Activated CD4-positive, CD25-positive, alpha-beta regulatory T cell treated with anti-CD3 and anti-CD28 coated beads, Interleukin-2, amount 50 U/mL, for 24 hours (primary cell): ENCODE measurements at places on chromosomes 3 and 15.
A peak's percentile ranks its signal among the peaks of the same experiment; 100 is the strongest.

DNA sequence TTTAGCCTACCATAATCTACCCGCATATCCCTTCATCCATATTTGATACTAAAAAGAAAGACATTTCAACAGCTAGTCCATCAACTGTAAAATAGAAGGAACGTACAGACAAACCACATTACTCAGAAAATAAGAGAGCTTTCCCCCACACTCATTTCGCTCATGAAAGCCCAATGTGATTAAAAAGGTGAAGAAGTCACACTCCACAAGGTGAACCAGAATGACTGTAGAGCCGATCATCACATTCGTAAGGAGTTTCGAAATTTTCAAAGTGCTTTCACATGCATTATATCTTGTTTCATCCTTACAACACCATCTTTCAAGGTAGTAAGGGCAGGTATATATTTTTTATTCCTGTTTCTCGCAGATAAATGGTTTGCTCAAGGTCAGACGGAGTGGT, 225.3 kb downstream of the FOXP1 start:
- ATAC-seq: peak; percentile 48

DNA sequence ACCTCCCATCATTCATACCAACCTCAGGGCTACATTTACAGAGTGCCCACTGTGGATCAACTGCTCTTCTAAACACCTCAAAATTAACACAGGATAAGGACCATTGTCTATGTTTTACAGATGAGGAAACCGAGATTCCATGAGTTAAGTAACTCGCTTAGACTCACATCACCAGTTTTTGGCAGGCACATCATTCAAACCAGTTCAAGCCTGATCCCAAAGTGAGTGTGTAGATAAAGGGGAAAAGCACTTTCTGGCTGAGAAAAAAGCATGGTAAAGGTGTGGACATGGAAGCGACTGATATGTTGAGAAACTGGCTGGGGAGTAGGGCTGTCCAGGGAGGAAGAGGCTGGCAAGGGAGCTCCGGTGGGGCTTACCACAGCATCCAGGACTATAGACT, 193.7 kb upstream of the RORA start:
- ATAC-seq: no peak

GRCh38 chr3:168073842-168074605, 21.7 kb downstream of the GOLIM4 start:
- no peak for ATAC-seq

DNA sequence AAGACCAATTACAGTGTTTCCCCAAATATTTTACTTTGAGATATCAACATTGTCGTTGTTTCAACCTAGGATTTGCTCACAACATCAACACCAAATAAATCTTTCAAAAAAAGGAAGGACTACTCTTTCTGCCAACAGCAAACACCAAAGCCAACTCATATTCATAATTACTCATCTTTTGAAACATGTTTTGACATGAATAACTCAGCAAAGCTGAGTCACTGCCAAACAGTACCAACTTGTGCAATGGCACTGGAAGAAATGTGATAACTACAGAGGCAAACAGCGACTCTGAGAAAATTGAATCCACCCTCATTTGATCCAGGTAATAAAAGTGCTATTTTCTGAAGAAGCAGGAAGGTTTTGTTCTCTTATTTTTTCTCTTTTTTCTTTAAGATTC, 67.2 kb downstream of the PEX5L start:
- ATAC-seq: no peak

DNA sequence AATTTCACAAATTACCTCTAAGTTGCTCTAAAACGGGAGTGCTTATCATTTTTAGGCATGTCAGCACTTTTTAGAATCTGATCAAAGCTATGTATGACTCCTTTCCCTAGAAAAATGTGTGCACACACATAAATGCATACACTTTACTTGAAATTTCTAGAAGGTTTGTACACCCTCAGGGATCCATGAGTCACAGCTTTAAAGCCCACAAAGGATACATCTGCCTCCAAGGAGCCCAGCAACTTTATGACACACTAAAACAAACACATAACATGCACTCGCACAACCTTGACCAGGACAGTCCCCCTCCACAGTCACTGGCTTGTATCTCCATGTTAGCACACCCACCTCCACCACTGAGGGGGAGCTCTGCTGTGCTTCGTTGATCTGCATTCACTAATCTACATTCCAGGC, 722.0 kb upstream of the CFAP20DC start:
- no peak for ATAC-seq

GRCh38 chr3:22239011-22239410, 488.0 kb upstream of the ZNF385D start:
- ATAC-seq: no peak

DNA sequence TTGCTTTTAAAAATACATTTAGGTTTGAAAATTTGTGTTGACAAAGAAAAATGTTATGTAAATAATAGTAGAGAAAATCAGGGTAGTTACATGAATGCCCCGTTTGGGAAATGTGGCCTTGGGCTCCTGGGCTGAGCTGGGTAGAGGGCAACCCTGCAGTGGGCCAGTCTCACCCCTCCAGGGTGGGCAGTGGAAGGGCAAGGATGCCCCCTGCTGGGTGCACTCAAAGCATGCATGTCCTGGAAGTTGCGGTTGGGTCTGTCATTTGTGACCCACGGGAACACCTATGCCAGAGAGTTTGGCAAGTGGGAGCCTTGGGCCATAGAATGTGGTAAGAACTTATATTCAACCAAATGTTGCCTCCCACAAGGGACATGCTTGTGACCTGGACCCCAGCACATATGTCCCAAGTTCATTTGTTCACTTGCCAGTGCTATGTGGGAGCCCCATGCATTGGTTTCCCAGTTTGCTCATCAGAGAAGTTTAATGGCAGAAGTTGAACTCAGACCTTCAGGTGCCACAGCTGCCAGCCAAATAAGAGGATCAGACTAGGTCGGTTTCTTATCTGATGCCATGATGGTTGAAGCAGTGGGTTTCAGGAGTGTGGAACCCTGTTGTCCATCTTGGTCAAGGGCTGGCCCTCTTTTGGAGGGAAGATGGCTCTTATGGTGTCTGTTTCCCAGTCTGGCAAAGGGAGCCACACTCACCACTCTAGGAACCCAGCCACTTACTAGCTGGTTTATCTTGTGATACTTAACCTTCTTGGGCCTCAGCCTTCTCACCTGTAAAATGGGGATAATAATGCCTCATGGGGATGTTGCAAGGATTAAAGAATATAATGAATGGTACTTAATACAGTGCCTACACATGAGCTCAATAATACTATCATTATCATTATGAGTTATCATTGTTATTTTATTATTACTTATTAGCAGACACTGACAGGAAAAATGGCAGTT, 2.5 kb upstream of the PLCB2 start:
- no peak for ATAC-seq

DNA sequence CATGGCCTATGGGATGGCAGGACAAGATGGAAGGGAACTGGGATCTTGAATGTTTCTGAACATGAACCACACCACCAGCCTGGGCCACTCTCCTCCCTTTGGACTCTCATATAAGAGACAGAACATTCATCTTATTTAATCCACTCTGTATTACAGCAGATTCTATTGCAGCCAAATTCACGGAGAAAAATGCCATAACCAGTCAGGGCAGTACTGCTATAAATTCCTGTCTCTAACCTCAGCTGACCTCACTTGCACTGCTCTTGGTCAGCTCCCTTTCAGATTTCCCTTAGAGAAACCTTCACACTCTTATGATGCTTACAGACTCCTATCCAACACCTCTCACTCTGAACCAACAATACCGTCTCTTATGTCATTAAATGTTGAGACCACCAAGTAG, 101.4 kb downstream of the RYK start:
- no peak for ATAC-seq

DNA sequence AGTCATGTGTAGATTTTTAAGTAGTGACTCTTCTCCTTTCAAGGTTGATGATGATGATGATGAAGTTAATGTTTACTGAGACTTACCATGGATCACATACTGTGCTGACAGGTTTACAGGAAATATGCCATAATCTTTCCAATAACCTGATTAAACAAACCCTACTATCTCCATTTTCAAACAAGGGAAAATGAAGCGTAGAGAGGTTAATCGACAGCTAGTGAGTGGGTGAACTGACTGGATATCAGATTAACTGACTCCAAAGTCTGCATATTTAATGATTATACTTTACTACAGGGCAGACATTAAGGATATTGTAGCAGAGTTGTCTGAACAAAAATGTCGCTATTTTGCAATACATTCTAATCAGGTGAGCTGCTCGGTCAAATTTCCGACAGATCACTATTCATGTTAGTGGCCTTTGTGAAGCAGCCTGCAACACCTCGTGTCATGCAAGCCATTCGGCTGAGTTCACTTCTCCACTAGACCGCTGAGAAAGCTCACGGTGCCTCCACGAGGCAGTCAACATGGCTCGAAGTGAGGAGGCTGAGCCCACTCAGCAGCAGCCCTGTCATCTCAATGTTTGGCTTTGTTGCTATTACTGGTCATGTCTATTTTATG, 264.2 kb downstream of the NFKBIZ start:
- peak; percentile 33 for ATAC-seq

GRCh38 chr15:92853222-92853621, 46.9 kb upstream of the CHD2 start:
- no peak for ATAC-seq

DNA sequence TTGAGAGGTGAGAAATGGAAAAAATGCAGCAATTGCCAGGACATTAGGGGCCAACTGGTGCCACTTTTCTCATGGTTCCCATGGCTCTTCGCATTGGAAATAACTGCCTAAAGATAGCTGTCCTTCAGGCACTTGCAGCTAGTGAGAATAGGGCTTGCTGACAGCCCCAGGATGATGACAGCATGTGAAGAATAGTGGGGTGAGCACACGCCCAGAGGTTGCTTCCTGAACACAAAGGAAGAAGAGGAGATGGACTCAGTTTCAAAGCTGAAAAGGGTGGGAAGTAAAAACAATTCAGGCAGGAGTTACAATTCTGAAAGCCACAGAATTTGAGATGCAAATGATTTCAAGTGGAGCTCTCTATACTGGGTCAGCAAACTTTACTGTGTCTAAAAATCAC, 45.6 kb downstream of the TNFAIP8L3 start:
- no peak for ATAC-seq

DNA sequence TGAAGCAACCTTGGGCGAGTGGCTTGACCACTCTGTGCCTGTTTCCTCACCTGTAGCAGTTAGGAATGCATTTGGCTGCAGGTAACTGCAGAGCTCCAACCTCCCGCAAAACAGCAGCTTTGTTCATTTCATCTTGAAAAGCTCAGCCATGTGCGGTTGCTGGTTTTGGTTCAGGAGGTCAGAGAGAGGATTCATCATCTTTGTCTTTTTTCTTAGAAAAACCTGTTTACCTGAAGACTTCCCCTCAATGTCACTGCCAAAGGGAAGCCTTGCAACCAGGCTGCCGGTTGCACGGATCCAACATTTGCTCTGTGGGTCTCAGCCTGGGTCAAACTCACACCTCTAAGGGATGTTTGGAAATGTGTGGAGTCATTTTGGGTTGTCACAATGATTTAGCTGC, 16.4 kb upstream of the FURIN start:
- ATAC-seq: no peak

- no peak for ATAC-seq
Measured at GRCh38 chr3:72101494-72101893, 316.5 kb upstream of the PROK2 start.

GRCh38 chr3:37491776-37492175, 317.4 kb upstream of the LRRFIP2 start:
- no peak for ATAC-seq

DNA sequence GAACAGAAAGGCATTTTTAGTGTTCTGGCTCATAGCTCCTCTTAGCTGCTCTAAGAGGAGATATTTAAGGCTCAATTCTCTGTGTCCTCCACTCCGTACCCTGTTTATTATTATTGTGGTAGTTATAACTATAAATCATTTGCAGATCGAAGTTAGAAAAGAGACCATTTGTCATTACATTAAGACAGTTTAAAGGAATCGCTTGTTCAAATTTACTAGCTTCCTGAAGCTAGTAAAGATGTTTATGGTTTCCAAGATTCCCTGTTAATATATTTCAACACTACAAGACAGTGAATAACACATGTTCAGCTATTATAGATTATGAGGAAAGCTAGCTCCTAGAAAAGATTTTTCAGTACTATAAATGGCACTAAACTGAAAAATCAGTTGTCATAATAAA, 12.6 kb downstream of the ATXN7 start:
- ATAC-seq: no peak
